Activated T-helper 2 cell treated with anti-CD3 and anti-CD28 coated beads, Interferon-gamma antibody, Interleukin-2, Interleukin-4, amounts not matched to agents 10 μg/mL and 5 μg/mL and 100 μg/mL, durations not matched to agents 14 hours and 24 hours and 36 hours (primary cell): ENCODE measurements at places on chromosomes 2 and 18. TPM values are rescaled to one million over a fixed set of nuclear protein-coding genes. Genes with fewer than 3 reads are reported as not detected.

- no peak overlapping the region for H3K27ac ChIP-seq
- peaks cover 17% of the 10 kb centered on the region for H3K4me1 ChIP-seq
- H3K4me3 ChIP-seq, result no peak overlapping the region
- peaks cover 7% of the 10 kb centered on the region for H3K36me3 ChIP-seq
- H3K27me3 ChIP-seq, result peaks cover 2% of the 10 kb centered on the region
- DNase-seq, result no peak
Measured at GRCh38 chr2:46056541-46056940, 240.7 kb upstream of the EPAS1 start.

DNA sequence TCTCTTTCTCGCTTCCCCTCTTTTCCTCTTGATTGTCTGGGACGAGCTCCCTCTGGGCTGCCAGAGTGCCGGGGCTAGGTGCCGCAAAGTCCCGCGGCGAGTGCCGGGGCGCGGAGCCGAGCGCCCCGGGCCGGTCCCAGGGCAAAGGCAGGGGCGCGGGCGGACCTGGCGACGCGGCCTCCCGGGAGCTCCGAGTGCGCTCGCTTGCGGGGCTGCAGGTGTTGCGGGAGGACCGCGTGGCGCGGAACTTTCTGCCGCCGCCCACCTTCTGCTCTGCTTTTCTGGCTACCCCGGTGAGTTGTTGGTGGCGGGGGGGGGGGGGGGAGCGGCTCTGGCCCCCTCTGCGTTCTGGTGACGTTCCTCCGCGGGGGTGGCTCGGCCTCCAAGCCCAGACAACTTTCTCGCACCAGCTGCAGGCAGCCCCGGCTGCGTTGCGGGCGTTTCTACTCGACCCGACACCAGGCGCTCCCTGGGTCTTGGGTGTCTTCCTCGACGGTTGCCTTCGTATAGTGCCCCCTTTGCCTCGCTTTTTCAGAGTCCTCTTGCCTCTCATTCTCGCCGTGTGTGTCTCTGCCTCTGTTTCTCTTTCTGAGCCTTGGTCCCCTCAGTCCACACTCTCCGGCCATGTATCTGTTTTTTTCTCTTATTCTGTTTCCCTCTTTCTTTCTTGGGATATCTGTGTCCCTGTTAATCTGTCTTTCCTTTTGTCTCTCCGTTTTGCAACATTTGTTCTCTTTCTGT, 759 bp downstream of the GALNT13 start:
- no peaks in the 10 kb centered on the region for H3K36me3 ChIP-seq
- no peak for DNase-seq
- no peak overlapping the region for H3K27ac ChIP-seq
- no peaks in the 10 kb centered on the region for H3K4me1 ChIP-seq
- H3K27me3 ChIP-seq, result peaks cover 30% of the 10 kb centered on the region

DNA sequence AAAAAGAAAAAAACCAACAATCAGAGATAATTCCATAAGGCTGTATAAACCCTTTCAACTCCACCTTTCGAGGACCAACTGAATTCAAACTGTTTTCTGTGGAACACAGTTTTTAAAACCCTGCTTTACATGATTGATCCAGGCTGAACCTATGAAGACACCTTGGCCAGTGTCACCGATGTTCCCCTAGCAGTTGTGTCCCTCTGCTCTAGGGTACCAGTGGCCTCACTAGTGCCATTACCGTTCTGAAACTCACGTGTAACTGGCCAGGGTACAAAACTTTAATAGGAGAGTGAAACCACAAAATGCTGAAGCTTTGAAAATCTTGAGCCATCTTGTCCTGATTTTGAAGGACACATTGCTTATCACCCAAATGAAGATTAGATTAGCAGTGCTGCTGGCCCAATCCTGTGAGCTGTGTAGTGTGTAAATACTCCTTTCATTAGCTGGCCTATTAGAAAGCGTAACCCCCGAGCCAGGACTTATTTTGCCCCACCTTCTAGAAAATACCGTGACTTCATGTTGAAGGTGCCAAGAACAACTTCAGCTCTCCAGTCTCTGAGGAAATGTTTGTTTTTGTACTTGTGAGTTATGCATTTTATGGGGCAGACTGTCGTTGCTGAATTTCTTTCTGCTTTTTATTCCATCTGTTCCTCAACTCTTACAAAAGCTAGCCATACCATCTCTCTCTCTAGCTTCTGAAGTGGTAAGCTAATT, 147.8 kb upstream of the MAP3K20 start:
- no peak overlapping the region for H3K27ac ChIP-seq
- no peak overlapping the region for H3K4me3 ChIP-seq
- H3K27me3 ChIP-seq, result peaks cover 16% of the 10 kb centered on the region
- H3K4me1 ChIP-seq, result peaks cover 4% of the 10 kb centered on the region

GRCh38 chr2:236972491-236973342, 113.0 kb upstream of the COPS8 start:
- no peaks in the 10 kb centered on the region for H3K36me3 ChIP-seq
- H3K27ac ChIP-seq, result no peak overlapping the region
- H3K27me3 ChIP-seq, result peaks cover 23% of the 10 kb centered on the region
- peaks cover 26% of the 10 kb centered on the region for H3K4me1 ChIP-seq

The SERPINB13 gene
- not detected in 2 replicates for total RNA-seq

The COLEC11 gene
- 0.11 TPM in 1 of 2 replicates, not detected in the other for total RNA-seq
